ENCODE measurements at places on chromosomes 3 and 15.

DNA sequence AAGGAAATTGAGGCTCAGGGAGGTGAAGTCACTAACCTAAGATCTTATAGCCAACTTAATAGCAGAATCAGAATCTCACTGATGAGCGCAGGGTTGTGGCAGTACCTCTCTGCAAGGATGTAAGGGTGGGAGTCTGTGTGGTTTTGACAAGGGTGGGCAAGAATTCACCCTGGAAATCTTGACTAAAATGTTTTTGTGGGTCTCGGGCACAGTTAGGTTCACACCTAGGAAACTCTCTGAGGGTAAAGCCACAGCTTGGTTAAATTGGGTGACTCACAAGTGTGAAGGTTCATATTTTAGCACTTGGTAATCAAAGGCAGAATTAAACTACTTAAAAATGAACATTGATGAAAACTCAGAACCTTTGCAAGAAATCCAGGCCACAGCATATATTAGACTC, 178.2 kb upstream of the EOMES start:
- no peak for DNase-seq

DNA sequence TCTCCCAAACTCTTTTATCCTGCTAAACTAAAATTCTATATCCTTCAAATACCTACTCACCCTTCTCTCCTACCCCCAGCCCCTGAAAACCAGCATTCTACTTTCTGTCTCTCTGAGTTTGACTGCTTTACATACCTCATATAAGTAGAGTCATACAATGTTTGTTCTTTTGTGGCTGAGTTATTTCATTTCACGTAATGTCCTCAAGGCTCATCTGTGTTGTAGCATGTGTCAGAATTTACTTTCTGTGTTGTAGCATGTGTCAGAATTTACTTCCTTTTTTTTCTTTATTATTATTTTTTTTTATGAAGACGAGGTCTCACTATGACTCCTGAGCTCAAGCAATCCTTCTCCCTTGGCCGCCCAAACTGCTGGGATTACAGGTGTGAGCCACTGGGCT, 20.1 kb downstream of the IFT122 start:
- DNase-seq: no peak

DNA sequence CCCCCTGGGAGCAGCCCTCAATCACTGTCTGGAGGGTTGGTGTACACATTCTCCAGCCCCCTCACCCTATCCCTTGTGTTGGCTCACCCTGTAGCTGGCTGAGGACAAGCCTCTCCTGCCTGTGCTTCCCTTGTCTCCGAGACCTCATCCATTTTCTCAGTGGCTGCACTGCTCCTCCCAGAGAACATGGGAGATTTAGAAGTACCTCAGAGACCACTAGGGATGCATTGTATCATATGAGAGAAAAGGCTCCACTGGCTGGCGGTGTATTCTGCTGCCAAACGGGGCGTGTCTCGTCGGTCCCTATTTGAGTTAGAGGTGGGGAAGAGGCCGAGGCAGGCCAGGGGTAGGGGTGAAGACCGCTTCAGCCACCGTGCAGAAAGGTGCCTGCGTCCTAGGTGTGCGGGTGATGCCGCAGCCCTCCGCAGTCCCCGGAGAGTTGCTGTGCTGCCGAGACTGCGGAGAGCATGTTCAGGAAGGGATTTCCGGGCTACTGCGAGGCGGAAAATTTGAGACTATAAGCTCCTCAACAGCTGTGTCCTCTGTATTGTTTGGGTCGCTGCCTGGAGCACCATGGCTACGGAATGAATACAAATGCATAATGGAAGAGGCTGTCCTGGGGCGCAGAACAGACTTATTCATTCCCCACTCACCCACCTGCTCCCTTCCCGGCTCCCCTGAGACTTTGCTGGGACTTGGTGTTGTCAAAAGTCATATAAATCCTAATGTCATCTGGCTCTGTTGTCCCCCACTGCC, 43.8 kb downstream of the SPSB4 start:
- DNase-seq: no peak

GRCh38 chr3:194749631-194750490, 64.2 kb downstream of the FAM43A start:
- no peak for DNase-seq

GRCh38 chr3:49563040-49563578, 8.8 kb downstream of the BSN start:
- no peak for DNase-seq

DNA sequence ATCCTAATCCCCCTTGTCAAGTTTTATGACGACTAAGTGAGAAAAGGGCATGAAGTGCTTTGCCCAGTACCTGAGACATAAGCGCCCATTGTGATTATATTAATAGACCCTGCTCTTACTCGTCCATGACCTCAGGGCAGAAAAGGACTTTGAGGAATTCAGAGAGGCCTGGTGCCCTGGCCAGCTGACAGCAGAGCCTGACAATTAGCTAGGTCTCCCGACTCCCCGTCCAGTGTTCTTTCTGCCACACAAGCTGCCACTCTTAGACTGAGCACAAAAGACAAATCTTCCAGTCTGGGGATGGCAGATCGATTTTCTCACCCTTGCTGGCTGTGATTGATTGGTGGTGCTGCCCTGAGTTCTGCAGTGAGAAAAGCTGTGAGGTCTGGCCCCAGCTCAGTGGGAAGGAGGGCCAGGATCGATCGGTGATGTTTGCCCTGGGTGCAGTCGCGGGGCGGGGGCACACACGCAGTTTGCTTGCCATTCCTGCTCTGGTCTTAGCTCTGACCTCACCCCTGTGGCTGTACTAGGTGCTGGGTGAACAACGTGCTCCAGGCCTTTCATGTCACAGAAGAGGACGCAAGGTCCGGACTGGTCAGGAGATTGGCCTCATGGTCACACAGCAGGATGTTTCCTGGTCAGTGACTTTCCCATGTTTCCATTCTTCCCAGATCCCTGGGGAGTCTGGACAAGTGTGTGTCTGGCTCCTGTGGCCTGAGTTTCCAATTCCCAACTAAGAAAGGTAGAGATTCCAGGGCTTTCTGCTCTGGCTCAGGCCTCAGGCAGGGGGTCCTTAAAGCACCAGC, 67.4 kb upstream of the TLE3 start:
- no peak for DNase-seq

DNA sequence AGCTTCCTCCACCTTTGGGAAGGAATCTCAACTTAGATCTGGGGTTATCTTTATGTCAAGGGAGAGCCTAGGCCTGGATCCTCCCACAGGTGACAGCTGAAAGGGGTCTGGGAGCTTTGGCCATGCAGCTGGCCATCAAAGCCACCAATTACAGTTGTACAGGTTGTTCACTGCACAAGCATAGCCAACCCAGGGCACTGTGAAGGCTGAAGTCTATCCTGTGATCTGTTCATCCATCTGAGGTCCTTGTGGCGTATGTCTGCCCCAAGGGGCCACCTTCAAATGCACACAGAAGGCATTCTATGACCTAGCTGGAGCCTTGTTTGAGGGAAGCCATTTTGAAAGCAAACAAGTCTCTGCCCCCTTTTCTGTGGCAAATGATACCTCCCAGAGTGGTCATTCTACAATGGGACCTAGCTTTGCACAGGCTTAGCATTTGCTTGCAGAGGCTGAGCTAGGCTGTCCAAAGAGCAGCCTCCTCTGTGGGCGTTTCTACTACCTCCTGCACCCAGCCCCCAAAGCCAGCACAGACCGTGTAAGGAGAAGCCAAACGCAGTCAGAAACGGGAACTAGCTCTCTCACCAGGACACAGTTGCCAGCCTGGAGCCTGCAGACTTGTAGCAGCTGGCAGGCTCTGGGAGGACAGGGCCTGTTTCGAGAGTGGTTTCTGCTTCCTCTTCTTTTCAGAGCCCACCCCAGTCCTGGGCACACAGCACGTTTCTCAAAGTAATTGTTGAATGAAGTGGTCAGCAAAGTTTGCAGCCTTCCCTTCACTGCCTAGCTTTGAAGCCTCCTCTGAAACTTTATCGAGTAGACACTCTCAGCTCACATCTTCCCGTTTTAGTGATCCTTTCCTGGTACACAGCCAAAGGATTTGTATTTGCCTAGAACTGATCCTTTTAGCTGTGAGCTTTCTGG, 157.3 kb upstream of the SMAD3 start:
- DNase-seq: peak; percentile 94

- DNase-seq: no peak
Observed at GRCh38 chr15:84572231-84572630, 28.6 kb upstream of the ZSCAN2 start.

DNA sequence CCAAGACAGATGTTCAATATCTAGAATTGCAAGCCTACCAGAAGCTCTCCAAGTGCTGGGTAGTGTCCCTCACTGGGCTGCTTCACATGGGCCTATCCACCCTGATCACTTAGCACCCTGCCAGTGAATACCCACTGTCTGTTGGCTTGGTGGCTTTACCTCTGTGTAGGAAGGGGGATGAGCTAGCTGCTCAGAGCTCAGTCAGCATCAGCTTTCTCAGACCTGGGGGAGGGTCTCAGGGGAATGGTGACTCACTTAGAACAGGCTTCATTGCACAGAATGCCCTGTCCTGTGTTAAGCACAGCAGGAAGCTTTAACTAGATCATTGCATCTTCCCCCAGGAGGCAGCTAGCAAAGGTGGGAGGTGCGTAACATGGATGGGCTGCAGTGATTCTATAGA, 209.8 kb downstream of the PDCD6IP start:
- DNase-seq: no peak

DNA sequence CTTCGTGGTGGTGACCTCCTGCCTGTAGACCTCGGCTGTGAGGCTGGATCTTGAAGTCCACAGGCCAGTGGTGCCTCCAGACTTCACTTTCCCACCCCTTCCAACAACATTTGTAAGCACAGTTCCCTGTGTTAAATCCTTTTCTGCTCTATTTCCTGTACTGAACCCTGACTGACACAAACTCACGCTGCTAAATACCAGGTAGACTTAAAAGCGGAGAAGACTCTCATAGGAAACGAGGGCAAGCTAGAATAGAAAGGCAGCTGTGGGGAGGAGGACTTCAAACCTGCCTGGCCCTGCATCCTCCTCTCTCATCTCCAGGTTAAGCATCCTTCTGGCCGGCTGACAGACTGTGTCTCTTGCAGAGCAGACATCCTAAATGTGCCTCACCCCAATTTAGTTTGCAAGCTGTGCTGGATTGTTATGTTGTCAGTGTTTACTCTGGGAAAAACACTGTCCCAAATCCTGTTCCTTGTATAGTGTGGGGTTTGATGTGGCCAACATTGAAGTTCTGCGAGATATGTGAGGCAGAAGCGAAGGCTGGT, 58.5 kb upstream of the LARS2 start:
- DNase-seq: no peak

- no peak for DNase-seq
Observed at GRCh38 chr15:69647142-69647513, 194.5 kb downstream of the RPLP1 start.

DNA sequence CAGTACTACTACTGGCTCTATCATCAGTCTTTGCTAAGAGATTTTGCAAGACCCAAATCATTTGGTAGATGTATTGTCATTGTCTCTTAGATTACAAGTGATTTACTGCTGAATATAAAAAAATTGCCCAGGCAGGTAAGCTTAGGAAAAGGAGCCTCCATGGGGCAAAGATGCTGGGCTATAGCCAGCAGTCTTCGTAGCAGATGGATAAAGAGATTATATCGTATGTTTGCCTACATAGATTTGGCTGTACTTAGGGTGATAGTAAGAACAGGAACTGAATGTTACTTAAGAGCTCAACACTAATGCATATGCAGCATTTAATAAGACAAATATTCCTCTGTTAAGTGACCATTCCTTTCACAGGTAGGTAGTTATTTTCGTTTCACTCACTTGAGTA, 48.9 kb downstream of the PTPRG start:
- DNase-seq: no peak

DNA sequence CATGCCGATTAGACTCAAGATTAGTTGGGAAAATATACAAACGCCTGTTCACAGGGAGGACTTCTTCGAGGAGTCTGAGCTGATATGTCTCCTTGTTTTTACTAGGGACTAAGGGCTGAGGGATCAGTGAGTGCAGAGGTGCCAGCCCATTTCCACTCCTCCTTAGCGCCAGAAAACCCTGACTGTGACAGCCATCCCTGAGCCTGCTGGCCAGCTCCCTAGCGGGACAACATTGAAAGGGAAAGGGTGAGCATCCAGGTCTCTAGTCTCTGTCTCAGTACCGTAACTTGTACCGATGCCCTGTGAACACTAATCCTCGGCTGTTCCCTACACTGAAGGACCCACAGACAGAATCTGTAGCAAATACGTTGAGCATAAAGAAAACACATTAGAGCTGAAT, 243.4 kb downstream of the WNT5A start:
- DNase-seq: no peak

DNA sequence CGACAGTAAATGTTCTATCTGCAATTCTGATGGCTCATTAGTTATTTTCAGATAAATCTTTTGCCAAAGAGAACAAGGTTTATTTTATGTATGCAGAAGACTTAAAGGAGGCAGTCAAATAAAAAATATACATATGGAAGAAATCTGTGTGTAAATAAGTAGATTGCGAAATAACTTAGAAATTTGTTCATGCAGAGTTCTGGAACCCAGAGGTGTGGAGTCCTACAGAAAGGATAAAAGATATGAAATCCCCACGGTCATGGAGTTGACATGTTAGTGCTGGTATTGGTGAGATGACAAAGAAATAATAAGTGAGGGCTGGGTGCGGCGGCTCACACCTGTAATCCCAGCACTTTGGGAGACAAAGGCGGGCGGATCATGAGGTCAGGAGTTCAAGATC, 111.2 kb upstream of the CFAP20DC start:
- no peak for DNase-seq

GRCh38 chr3:48068886-48069285, 52.7 kb upstream of the MAP4 start:
- DNase-seq: no peak

DNA sequence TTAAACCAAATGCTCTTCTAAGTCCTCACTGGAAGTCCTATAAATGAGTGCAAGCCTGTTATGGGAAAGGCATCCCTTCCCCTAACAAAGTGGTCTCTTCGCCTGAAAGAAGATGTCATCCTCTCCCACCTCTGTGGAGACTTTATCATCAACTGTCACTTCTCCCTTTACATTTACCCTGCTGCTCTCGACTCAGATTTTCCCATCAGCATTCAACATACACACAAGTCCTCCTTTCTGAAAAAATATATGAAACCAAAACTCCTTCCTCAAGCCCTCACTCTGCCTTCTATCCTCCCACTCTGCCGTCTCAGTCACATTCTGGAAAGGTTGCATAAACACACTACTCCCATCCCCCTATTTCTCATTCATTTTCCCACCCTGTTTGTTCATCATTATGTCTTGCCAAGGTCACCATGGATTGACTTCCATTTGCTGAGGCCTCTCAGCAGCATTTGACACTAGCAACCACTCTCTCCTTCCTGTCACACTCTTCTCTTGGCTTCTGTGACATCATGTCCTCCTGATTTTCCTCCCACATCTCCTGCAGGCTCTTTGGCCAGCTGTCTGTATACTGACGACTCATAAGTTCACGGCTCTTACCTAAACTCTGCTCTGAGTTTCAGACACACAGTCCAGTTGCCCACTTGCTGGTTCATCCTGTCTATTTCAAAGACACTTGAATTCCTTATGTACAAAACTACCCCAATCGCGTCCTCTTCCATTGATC, 70.3 kb upstream of the SMAD3 start:
- DNase-seq: no peak

- no peak for DNase-seq
Observed at GRCh38 chr3:100606894-100607512, 2.4 kb upstream of the ADGRG7 start.

Measured in common myeloid progenitor, CD34-positive (primary cell).